ENCODE measurements at places on chromosomes 6 and 20. TPM values are rescaled to one million over a fixed set of nuclear protein-coding genes. Genes with fewer than 3 reads are reported as not detected.

GRCh38 chr6:16486661-16487060, 248.3 kb downstream of the GMPR start:
- no peaks in the 10 kb centered on the region for H3K36me3 ChIP-seq
- no peaks in the 10 kb centered on the region for H3K27me3 ChIP-seq
- H3K4me1 ChIP-seq: peaks cover 2% of the 10 kb centered on the region
- no peak overlapping the region for H3K27ac ChIP-seq
- H3K4me3 ChIP-seq: no peak overlapping the region

DNA sequence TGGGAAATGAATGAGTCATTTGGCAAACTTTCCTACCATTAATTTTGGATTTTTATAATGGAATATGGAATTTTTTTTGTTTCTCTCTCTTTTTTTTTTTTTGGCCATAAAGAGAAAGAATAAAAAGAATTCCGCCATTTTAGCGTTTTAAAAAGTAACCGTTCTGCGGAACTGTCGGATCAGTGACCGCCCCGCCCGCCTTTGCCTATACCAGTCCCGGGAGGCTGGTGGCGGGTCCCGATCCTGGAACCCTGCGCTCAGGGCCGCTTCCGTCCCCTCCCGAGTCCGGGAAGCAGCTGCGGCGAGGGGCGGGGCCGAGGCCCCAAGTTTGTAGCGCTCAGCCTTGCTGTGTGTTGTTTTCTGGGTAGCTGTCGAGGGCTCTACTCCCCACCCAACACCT, 609 bp downstream of the L3MBTL1 start:
- H3K36me3 ChIP-seq: no peaks in the 10 kb centered on the region
- H3K4me1 ChIP-seq: no peaks in the 10 kb centered on the region
- DNase-seq: no peak
- H3K27ac ChIP-seq: no peak overlapping the region
- no peaks in the 10 kb centered on the region for H3K27me3 ChIP-seq
- H3K4me3 ChIP-seq: peak overlapping the region; percentile 35

GRIK2 gene
- 0.29 TPM for total RNA-seq

DNA sequence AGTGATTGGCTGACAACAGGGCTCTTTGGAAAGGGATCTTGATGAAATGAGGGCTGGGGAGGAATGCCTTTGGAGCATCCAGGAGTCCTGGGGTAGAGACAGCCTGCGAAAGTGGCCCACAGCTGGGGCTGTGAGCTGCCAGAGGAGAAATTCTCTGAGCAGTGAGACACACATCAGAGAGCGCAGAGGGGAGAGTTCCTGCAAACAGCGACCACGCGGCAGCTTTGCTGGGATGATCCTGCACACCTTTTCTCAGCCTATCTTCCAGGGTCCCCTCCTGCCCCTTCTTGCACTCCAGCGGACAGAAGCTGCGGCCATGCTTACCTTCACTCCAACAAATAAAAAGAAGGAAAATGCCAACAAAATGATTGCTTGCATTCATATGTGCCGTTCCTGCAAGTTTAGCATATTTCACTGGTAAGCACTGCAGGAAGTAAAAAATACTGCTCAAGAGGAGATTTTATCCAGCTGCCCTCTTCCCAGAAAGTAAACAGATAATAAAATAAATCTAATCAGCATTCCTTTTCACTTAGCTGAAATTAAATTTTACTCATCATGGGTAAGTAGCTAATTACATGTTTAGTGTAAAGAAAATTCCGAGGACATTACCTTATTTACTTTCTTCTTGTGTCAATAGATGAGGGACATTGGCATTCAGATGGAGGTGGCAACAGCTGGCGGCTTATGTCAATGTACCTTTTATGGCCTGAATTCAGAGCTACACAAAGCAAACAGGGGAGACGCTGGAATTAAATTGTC, 339.9 kb upstream of the ARID1B start:
- no peak for DNase-seq
- no peak overlapping the region for H3K27ac ChIP-seq
- no peaks in the 10 kb centered on the region for H3K4me1 ChIP-seq
- no peak overlapping the region for H3K4me3 ChIP-seq
- H3K27me3 ChIP-seq: no peaks in the 10 kb centered on the region

KIFC1 gene
- 65.4 TPM for total RNA-seq

TPX2 gene
- 237 TPM for total RNA-seq

GRCh38 chr20:63658749-63659187, 656 bp downstream of the RTEL1 start:
- peaks cover 10% of the 10 kb centered on the region for H3K4me1 ChIP-seq
- H3K36me3 ChIP-seq: no peaks in the 10 kb centered on the region
- no peaks in the 10 kb centered on the region for H3K27me3 ChIP-seq
- peak overlapping the region; percentile 77 for H3K27ac ChIP-seq
- no peak for DNase-seq
- peak overlapping the region; percentile 82 for H3K4me3 ChIP-seq

DNA sequence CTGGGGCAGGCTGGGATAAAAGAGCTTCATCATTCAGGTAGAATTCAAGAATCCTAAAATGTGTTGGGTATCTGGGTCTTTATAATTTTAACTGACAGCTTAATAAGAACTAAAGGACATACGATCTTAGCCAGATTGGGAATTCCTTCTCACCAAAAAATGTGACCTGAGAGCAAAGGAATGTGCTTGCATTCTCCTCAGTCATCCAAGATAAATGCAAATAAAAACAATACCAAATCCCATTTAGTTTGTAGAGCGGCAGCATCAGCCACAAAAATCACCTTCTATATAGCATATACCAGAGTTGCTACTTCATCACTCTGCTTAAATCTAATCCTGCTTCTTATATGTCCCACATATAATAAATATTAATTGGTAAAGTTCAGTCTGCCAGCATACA, 16.9 kb downstream of the USP49 start:
- no peaks in the 10 kb centered on the region for H3K4me1 ChIP-seq
- no peaks in the 10 kb centered on the region for H3K36me3 ChIP-seq
- no peak overlapping the region for H3K27ac ChIP-seq
- no peak overlapping the region for H3K4me3 ChIP-seq

- DNase-seq: peak; percentile 66
- H3K4me3 ChIP-seq: no peak overlapping the region
- no peaks in the 10 kb centered on the region for H3K36me3 ChIP-seq
- no peaks in the 10 kb centered on the region for H3K27me3 ChIP-seq
- H3K4me1 ChIP-seq: no peaks in the 10 kb centered on the region
- H3K27ac ChIP-seq: no peak overlapping the region
These were observed 22.6 kb upstream of the HLA-DQB2 start for GRCh38 chr6:32785781-32786533.

DNA sequence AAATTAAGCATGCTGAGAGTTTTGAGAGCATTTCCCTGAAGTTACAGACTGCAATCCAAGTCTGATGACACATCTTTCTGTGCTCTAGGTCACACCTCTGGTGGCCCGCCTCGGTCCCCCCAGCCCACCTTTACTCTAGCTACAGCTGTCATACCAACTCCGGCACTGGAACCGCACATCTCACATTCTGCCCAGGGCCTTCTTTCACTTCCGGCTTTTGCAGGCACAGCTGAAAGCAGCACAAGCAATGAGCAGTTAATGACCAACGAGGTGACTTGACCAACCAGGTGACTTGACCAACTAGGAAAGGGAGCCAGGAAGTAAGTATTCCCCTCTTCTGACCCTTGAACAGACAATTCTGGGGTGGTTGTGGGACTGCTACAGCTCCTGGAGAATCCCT, 88.6 kb upstream of the MOCS1 start:
- DNase-seq: no peak
- no peak overlapping the region for H3K4me3 ChIP-seq
- no peaks in the 10 kb centered on the region for H3K36me3 ChIP-seq
- H3K27me3 ChIP-seq: no peaks in the 10 kb centered on the region
- H3K27ac ChIP-seq: no peak overlapping the region

PDE7B gene
- total RNA-seq: not detected

All from Caco-2 (cell line).